NCI-H1417 treated with DMSO at 0.1 percent for 48 hours (cell line): ENCODE measurements at places on chromosomes 1 and 21.

GRCh38 chr1:99771513-99771918 lies 5.1 kb upstream of the FRRS1 start:
- DNase-seq, result no peak

- DNase-seq, result no peak
Measured at GRCh38 chr1:39917825-39918224, 16.1 kb upstream of the MYCL start.

DNA sequence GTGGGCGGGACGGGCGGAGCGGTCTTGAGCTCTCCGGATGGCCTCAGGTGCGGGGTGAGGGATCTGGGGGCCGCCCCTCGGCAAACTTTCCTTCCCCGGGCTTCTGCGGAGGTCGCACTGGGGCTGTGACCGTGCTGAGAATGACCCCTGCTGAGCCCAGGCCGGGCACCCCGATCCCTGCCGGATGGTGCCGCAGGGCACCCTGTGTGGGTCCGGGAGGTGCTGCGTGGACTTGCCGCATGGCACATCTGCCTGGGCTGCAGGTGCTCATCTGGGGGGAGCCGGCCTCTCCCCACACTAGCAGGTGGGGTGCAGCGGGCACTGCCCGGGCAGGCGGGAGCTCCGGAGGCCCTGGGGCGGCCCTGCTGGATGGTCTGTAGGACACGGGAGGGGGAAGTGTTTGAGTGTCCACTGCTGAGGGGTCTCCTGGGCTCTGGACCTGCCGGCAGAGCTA lies 31.8 kb upstream of the PEX10 start:
- DNase-seq, result no peak

DNA sequence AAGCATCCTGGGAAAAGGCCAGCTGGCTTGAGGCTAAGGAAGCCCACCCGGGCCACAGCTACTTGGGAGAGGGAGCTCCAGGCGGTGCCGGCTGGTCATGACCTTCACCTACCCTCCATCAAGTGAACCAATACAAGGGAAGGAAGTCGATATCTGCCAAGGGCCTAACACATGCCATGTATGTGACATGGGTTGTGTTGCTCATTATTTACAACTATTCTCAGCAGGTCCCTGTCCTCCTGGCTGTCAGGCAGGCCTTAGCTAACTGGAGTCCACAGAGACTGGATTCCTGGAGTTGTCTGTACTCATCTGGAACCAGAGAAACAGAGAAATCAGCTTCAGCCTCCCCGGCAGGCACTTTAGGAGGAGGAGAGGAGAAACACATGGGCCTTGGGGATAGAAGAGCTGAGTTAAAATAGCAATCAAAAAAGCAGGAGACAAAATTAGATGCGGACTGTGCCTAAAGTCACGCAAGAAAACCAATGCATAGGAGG lies 15.7 kb downstream of the TCEA3 start:
- DNase-seq, result no peak

DNA sequence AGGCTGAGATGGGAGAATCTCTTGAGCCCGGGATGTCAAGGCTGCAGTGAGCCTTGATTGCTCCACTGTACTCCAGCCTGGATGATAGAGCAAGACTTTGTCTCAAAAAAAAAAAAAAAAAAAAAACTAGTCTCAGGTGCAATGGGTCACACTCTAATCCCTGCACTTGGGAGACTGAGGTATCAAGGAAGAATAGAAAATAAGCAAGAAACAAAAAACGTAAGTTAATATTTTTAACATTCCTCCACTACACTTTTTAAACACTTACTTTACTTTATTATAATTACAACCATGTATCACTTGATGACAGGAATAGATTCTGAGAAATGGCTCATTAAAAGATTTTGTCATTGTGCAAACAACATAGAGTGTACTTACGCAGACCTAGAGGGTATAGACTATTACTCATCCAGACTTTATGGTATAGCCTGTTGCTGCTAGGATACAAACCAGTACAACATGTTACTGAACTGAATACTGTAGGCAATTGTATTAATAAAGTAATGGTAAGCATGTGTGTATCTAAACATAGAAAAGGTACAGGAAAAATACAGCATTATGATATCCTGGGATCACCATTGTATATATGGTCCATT lies 1244.1 kb upstream of the ADGRL4 start:
- no peak for DNase-seq

DNA sequence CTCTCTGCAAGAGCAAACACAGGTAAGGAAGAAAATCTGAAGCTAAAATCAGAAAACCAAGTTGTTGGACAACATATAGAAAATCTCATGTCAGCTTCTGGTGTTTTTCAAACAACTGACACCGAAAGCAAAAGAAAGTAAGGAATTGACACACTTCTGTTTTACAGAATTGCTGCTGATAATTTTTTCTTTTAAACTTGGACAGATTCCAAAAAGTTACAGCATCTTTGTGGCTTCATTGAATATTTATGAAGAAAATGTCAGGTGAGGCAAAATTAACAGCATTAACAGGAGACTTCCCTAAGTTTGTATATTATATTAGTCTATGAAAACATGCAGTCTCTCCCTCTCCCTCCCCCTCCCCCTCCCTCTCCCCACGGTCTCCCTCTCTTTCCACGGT lies 14.9 kb upstream of the CTSS start:
- no peak for DNase-seq
